ENCODE measurements at places on chromosomes 2 and 18.

- no peak for DNase-seq
Observed at GRCh38 chr18:65955747-65956146, 204.9 kb downstream of the CDH7 start.

GRCh38 chr2:47815764-47816163 is 32.8 kb downstream of the MSH6 start:
- DNase-seq, result no peak

DNA sequence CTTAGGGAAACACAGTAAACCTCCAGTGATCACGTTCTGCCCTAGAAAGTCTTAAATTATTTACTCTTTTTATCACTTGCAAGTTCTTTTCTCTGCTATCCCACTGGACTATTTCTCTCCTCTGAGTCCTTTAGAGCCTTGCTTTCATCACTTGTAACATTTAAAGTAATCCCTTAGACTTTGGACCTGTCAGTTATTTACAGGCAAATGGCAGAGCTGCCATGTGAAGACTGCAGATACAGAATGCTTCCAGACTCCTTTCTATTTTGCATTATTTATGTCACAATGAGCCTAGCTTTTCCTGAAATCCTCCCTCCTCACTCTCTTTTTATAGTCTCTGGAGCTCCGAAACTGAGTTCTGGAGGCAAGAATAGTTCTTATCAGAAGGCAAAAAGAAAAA is 325.6 kb upstream of the TRIB2 start:
- no peak for DNase-seq

DNA sequence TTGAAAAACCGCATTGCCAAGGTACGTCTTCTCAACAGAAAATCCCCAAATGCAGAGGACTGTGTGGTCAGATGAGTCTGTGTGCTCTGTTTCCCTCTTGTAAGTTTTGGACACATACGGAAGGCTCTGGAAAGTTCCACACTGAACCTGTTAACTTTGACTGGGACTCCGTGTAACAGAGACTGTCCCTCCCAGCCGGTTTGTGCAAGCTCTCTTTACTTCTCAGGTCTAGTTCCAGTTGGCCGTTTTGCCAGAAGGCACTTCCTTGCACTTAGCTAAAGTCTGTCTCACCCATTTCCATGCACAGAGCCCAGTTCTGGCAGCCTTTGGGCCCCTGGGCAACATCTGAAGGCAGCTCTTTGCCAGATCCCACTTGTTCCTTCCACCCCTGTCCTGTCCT is 22.0 kb downstream of the EFHD1 start:
- DNase-seq, result no peak

DNA sequence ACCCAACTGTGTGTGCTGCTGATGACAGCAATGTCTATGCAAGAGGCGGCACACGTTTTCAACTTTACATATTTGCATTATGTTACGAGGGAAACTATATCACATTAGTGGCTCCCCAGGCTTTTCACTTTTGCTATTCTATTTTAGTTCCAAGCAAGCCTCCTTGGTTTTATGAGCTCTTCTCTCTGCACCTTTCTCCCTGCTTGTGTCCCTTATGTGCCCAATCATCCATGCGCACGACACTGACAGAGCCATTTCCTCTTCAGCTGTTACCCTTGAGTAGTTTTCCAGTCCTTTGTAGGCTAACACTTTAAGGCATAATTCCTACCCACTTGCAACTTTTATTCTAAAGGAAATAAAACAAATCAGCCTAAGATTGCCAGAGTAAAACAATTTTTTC is 154.3 kb downstream of the TCF4 start:
- DNase-seq, result no peak

- DNase-seq, result no peak
Observed at GRCh38 chr2:30267161-30267975, 36.0 kb downstream of the LBH start.

DNA sequence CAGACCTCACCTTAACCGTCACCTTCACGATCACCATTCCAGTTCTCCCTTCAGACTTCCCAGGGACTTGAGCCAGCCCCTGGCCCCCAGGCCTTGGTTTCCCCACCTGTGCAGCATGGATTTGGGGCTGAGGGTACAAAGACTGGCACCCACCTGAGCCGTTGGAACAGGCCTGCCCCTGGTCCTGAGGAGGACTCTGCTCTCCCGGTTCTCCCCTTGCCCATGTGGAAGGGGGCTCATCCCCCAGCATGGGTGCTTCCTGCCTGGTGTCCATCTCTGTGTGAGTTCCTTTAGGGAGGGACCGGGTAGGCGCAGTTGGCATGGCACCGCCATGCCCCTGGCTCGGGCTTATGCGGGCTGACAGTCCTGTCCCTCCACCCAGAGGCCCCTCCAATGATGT is 10.9 kb upstream of the GPR35 start:
- no peak for DNase-seq
